RWPE1 (cell line): ENCODE measurements at places on chromosomes 7 and 10.
A peak's percentile ranks its signal among the peaks of the same experiment; 100 is the strongest.

- DNase-seq = no peak
Observed at GRCh38 chr7:2012044-2012900, 220.5 kb downstream of the MAD1L1 start.

GRCh38 chr7:26429168-26429567 is 137.5 kb downstream of the SNX10 start:
- peak; percentile 15 for DNase-seq

DNA sequence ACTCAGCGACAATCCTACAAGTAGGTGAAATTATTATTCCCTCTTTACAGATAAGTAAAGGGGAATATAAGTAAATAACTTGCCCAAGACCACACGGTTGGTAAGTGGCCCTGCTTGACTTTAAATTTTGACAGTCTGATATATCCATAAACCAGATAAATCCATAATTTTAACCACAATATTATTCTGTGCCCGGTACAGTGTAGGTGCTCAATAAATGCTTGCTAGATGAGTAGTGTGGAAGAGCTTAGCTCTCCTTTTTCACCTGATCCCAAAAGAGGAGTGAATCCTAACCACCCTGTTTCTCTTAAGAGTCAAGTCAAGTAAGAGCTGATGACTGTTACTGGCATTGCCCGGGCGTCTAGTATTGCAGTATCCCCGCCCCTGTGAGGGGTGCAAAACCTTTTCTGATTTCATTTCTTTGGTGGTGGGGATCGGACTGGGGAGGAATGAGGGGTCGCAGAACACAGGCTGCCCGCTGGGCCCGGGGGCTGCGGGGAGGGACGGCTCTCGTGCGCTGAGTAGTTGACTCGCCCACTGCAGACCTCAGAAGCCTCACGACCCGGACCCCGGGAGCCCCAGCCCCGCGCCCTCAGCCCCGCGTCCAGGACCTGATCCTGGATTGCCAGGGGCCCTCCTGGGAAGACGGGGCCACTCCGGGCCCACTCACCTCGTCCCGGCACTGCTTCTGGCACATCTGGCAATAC is 490 bp downstream of the KIN start:
- DNase-seq = peak; percentile 42

DNA sequence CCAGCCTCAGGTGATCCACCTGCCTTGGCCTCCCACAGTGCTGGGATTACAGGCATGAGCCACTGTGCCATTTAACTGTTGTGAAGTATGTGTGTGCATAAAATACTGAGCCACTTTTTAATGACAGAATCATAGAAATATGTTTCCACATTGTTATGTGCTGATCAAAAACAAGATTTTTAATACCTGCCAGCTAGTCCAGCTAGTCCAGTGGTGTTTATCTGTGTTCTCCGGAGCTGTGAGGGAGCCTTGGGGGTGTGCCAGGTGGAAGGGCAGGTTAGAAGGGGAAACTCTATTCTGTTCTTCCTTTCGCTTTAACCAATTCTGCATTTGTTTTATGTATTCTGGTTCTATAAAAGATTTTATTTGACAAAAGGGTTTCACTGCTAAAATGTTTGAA is 7.0 kb downstream of the FAM221A start:
- DNase-seq = no peak

DNA sequence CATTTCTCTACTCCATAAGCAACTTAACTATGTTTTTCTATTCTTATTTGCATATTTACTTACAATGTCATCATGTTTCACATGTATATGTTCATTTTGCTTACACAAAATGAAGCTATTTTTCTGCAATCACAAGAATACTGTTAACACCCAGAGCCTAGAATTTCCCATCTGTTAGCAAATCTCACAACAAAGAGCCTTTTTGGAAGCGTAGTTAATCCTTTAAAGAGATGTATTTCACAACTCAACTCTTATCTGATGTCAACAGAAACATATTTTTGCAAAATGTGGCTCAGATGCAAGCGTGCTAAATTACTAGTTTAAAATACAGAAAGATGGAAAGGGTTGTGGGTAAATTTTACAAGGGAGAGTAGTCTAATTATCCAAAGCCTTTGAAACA is 110.6 kb upstream of the COL1A2 start:
- DNase-seq = no peak

GRCh38 chr10:9228771-9229170 is 1174.3 kb downstream of the GATA3 start:
- peak; percentile 50 for DNase-seq

- no peak for DNase-seq
Observed at GRCh38 chr7:66869660-66870450, 51.2 kb upstream of the TMEM248 start.

DNA sequence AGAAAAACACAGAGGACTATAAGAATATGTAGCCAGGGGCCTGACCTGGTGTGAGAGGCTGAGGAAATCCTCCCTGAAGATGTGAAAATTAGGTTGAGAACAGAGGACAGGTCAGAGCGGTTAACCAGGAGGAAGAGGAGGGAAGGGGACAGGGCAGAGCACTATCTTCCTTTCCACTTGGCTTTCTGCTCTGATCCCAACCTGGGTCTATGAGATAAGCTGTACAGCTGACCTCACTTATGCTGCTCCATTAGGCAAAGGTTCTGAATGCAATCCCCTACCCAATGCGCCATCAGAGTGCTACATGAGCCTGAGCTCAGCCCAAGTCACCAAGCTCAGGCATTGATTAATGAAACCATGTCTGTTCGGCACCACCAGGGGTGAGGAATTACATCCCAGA is 10.5 kb downstream of the LIPA start:
- no peak for DNase-seq

- DNase-seq = peak; percentile 6
Observed at GRCh38 chr7:89623018-89623672, 531.1 kb upstream of the STEAP1 start.

- DNase-seq = no peak
Observed at GRCh38 chr7:130379921-130380860, at the start of gene CPA1. Gene CPA1 (plus strand): TSS chr7:130380494. CDS start chr7:130380521, 27 bp downstream.
